ENCODE measurements at places on chromosomes 4 and X.
A peak's percentile ranks its signal among the peaks of the same experiment; 100 is the strongest.

- DNase-seq, result no peak
Observed at GRCh38 chr4:127832585-127832984, 48.1 kb upstream of the PLK4 start.

GRCh38 chr4:138182838-138183426 lies 59.2 kb downstream of the SLC7A11 start:
- DNase-seq, result peak; percentile 52

DNA sequence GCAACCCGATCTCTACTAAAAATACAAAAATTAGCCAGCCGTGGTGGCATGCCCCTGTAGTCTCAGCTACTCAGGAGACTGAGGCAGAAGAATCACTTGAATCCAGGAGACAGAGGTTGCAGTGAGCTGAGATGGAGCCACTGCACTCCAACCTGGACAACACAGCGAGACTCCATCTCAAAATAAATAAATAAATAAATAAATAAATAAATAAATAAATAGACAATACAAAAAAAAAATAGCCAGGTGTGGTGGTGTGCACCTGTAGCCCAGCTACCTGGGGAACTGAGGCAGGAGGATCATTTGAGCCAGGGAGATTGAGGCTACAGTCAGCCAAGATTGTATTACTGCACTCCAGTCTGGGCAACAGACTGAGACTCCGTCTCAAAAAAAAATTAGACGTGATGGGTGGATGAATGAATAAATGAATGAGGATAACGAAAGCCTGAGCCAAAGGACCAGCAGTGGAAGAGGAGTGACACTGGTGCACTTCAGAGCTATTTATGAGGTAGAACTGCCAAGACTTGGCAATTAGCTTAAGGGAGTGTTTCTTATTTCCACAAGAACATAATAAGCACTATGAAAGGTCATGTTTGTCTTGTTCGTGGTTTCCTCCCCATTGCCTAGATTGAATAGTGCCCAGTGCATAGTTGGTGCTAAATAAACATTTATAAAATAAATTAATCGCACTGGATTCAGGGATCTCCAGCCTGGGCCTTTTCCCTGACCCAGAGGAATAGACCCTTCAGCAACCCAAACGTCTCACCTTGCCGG lies 232.2 kb downstream of the IDS start:
- DNase-seq, result no peak

DNA sequence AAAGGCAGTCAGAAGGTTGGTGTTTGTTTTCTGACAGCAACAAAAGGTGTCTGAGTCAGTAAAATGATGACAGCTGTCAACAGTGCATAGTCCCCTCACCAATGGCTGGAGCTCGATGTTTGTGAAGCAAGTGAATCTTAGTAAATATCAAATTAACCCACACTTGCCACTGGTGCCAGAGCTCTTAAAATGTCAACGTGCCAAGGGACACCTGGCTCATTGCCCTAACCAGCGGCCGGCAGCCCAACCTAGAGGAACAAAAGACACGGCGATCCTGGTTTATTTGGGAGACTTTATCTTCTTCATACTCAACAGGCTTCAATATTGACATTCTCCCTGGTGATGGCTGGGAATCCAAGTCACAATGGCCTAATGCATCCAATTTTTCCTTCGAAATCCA lies 143.4 kb downstream of the CPEB2 start:
- DNase-seq, result no peak

DNA sequence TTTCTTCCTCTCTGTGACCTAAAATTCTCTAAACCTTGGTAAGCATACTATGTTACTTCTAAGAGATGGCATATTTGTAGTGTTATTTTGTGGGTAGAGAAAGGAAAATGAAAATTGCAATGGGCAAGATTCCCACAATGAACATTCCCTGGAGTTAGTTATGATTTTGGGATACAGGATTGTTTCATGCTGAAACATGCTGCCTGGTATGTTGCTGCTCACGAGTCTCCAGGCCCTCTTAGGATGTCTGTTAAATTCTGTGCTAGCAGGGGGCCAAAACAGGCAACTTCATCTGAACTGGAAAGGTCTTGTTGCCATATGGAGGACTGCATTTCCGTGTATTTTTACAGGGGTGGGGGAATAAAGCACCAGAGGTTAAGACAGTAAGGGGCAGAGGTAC lies 18.9 kb upstream of the MSMO1 start:
- no peak for DNase-seq

- no peak for DNase-seq
Observed at GRCh38 chrX:121457096-121457495, 409.7 kb downstream of the GLUD2 start.

DNA sequence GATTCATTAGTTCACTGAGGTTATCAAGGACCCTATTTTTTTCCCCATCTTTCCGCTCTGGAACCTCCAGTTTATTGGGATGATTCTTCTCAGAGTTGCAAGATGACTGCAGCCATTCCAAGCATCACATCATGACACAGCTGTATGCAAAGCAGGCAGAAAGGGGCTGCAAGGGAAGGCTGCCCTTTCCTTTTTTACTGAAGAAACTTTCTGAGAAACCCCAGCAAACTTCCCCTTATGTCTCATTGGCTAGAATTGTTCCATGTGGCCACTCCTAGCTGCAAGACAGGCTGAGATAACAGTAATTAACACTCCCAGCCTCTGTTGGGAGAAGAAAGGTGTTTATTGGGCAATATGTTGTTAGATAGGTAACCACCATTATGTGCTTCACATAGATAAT lies 102.6 kb downstream of the SATL1 start:
- no peak for DNase-seq

DNA sequence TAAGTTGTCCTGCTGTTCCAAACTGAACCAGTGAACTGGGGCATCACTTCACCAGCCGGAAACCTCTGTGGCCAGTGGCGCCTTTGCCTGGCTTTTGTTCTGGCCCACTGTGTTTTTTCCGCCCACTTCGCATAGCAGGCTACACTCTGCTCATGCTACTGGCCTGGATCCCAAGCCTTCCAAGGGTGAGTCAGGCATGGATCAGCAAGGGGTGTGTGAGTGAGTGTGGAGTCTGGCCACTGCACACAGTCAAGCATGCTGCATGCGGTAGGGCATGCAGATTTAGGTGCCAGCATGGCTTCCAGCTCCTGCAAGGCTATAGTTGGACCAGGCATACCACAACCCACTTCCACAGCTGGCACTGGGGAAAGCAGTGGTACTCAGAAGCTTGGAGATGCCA lies 1967.9 kb downstream of the C4orf33 start:
- no peak for DNase-seq

DNA sequence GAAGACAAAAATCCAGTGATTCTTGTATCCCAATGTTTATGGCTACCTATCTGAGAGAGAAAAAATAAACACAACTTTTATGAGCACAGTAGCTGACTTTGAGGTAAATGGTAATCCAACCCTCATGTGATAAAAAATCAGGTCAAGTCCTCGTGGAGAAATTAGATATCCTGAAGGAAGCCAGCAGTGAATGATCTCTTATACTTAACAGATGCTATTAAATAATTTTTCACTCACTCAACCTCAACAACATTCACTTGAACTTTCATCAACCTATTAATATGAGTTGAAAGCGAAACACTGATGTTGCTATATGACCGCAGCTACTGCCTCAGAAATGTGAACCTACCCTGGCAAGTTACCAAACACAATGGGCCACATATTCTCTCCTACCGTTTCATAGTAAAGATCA lies 105.4 kb downstream of the GPC3 start:
- DNase-seq, result no peak

DNA sequence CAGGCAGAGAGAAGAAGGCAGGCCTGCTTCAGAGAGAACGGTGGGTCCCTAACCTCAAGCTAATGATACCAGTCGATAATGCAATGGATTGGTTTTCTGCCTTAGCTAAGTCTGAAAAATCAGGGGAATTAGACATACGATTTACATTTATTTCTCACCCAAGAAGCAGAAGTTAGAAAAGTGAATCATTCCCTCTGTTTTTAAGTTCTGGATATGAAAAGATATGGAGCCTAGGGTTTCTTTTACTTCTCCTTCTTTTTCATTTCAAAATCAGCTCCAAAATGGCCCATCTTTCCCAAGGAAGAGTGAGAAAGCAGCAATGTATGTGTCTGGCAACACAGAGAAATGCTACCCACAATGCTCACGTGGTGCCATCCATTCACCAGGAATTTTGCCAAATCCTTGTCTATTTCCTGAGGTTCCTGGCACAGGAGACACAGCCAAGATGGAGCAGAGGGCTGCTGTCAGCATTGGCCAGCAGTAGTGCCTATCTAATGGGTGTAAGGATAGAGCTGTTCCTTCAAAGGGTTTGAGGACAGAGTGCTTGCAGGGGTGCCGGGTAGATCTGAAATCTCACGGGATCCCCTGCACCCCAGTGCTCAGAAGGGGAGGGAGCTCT lies 231.5 kb downstream of the MAML3 start:
- no peak for DNase-seq

DNA sequence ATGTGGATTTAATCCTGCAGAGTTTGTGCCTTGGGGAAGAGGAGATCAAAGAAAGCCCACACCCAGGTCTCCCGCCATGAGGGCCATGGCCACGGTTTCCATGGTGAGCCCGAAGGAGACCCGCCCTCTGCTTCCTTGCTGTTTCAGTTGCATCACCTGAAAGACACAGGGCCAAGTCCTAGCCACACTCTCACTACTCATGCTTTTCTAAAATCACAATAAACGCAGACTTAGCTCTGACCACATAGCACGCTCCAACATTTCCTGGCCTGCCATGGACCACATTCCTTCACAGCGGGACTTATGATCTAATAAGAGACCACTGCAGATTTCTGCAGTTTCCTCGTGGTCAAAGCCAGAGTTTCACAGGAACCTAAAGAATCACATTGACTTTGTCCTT lies 426.0 kb upstream of the NR3C2 start:
- no peak for DNase-seq

DNA sequence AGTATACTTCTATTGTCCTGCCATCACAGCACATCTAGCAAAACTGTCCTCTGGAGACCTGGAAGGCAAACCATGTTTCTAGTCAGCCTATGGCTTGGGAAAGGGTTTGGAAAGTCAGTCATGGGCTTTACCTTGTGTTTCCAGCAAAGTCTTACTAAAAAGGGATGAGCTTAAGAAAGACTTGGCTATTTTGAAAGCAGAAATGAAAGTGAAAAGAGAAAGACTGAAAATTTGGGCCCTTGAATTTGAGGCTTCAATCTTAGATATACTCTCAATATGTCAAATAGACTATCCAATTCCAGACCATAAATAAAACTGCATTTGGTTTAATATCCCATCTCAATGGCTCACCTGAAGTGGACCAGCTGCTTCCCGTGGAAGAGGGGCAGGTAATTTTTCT lies 127.9 kb downstream of the ZNF330 start:
- no peak for DNase-seq

DNA sequence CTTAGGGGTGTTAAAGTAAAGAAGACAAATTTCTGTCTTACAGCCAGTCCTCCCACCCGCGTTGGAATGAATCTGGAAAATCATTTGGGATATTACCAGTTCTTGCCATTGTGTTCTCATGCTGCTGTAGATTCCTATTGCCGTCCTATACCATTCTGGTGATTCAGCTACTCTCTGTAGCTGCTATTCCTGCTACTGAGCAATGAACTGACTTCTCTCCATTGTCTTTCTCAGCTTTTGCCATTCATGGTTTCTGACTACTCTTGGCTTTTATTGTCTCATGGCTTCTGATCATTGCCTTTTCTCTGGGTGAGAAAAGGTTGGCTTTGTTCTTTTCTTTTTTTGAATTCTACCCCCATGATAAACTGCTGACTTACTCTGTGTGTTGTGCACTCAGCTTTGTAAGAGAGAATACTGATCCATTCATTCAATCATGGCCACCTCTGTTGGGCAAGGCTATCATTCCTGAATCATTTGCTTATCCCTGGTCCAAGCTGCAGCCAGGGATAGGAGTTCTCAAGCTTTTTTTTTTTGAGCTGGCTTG lies 27.7 kb upstream of the METAP1 start:
- DNase-seq, result no peak

DNA sequence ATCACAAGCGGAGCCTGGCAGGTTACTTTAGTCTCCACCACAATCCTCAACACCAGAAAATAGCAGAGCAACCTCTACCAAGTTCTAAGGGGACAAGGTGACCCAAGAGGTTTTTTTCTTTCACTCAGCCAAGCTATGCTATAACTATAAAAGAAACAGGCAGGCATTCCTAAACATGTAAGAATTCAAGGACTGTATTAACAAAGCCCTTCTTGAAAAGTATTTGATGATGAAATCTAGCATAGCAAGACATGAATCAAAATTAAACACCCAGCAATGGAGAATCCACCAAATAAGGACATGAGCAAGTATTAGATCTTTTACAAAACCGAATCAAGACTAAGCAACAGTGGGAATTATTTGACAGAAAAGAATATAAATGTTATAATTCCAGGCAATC lies 25.7 kb upstream of the C1QTNF7 start:
- no peak for DNase-seq
